HuH-7.5 (cell line): ENCODE measurements at places on chromosomes 6 and 20.

DNA sequence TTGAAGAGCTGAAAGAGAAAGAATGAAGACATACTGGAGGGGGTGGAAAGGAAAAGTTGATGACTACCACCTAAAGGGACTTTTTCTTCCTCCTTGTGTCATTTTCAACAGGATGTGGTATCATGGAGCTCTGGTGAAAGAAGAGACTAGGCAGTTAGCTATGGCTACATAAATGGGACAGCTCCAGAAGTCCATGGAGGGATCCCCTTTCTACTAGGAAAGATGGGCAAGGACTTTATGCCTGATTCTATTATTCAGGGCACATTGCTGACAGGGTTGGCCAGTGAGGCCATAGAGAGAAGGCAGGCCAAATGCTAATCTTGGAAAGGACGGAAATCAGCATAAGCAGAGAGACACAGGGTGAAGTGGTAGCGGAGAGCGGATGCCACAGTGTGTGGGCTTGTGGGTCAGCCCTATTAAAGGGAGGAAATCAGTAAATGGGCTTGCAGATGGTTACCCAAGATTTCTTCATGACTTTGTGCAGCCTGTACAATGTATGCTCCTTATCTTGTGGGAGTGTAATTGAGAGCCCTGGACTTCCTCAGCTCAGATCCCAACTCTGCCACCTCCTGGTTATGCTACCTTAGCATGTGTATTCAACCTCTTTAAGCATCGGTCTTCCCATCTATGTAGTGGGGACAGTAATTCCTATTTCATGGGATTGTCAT, 77.4 kb upstream of the TMEM170B start:
- no peak for DNase-seq

DNA sequence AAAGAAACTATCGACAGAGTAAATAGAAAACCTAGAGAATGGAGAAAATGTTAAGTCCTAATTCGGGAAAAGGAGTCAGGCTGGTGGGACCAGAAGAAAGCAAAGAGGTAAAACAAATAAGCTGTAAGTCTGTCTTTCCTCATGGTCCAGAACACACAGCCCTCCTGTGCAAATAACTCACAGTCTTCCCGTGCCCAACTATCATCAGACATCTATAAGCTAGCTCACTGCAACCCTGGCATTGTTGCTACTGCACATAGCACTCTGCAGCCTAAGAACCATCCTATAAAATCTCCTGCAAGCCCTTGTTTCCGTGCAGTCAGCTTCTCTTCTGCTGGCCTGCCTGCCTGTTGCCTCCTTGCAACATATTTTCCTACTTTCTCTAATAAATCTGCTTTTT, 17.4 kb downstream of the HLA-DRA start:
- DNase-seq, result no peak

GRCh38 chr20:34544109-34544796, 14.3 kb upstream of the MAP1LC3A start:
- DNase-seq, result no peak

DNA sequence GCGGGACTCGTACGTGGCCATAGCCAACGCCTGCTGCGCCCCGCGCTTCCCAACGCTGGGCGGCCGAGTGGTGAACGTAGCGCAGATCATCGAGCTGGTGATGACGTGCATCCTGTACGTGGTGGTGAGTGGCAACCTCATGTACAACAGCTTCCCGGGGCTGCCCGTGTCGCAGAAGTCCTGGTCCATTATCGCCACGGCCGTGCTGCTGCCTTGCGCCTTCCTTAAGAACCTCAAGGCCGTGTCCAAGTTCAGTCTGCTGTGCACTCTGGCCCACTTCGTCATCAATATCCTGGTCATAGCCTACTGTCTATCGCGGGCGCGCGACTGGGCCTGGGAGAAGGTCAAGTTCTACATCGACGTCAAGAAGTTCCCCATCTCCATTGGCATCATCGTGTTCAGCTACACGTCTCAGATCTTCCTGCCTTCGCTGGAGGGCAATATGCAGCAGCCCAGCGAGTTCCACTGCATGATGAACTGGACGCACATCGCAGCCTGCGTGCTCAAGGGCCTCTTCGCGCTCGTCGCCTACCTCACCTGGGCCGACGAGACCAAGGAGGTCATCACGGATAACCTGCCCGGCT, 3.4 kb downstream of the SLC32A1 start:
- DNase-seq, result no peak

DNA sequence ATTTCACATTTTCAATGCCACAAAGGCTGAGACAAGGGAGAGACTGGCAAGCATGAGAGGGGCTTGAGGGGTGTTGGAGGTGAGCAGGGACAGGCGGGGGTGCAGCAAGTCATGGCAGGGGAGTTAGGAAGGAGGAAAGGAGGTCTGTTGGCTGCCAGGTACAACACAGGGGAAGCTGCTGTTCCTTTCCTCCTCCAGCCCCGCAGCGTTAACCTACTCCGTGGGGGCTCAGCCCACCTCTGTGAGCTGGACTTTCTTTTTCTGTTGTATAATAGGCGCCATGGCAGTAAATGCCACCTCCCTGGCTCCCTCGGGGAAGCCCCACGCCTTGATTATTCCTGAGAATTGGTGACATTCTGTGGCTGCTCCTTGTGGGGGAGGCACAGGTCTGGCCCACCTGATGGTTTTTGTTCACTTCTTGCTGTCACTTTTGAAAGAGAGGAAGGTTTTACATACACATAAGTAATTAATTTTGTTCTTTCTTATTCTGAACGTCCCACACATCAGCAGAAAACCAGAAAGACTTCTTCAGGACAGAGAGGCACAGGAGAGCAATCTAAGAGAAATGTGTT, 293.2 kb downstream of the TSHZ2 start:
- DNase-seq, result no peak

DNA sequence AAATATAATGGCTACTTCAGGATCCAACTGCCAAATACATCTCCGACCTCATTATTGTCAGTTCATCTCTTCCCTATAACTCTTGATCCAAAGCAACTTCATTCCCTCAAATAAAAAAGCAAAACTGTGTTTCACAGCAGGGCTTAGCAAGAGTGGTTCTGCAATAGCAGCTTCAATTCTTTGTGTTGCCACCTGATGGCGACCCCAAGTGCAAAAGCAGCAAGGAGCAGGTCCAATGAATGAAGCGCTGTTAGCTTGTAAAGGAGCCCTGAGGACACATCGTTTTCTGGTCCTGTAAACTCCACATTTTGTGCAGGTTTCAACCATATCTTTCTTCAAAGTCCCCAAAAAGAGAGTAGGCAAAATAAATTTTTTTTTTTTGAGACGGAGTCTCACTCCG, 19.6 kb downstream of the RTN4IP1 start:
- peak; percentile 20 for DNase-seq

DNA sequence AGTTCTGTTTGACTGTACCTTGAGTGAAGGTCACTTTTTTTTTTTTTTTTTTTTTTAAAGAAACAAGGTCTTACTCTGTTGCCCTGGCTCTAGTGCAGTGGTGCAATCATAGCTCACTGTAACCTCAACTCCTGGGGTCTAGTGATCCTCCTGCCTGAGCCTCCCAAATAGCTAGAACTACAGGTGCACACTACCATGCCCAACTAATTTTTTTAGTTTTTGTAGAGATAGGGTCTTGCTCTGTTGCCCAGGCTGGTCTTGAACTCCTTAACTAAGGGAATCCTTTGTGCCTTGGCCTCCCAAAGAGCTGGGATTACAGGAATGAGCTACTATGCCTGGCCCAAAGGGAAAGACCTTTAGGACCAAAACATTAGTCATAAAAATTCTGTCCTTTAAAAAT, 413.7 kb downstream of the CDKAL1 start:
- DNase-seq, result no peak

DNA sequence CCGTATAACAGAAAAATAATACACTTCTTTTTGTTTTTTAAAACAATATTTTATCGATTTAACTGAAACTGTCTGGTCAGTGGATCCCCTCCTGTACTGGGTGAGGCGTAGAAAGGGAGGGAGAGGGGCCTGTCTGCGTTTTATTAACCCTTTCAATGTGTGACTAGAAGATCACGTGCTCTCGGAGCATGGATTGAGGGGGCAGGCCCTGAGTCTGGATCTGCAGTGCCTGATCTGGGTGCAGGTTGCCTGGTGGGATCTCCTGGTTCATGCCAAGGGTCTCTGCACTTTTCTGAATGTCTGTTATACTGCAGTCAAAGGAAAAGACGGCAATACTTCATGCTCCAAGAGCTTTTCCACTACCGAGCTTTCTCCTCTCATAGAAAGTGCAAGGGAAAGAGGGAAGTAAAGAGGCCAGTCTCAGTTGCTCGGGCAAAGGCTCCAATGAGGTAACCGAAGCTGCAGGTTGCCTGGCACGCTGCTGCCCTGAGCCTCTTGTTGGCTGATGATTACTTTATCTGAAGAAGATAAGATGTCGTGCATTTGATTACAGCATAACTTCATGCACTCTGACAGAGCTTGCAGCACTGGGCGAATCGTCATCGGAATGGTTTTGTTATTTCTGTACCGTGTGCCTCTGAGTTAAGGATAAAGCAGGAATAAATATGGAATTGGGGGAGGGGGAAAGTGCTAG, 167.5 kb upstream of the PMEPA1 start:
- DNase-seq, result no peak

DNA sequence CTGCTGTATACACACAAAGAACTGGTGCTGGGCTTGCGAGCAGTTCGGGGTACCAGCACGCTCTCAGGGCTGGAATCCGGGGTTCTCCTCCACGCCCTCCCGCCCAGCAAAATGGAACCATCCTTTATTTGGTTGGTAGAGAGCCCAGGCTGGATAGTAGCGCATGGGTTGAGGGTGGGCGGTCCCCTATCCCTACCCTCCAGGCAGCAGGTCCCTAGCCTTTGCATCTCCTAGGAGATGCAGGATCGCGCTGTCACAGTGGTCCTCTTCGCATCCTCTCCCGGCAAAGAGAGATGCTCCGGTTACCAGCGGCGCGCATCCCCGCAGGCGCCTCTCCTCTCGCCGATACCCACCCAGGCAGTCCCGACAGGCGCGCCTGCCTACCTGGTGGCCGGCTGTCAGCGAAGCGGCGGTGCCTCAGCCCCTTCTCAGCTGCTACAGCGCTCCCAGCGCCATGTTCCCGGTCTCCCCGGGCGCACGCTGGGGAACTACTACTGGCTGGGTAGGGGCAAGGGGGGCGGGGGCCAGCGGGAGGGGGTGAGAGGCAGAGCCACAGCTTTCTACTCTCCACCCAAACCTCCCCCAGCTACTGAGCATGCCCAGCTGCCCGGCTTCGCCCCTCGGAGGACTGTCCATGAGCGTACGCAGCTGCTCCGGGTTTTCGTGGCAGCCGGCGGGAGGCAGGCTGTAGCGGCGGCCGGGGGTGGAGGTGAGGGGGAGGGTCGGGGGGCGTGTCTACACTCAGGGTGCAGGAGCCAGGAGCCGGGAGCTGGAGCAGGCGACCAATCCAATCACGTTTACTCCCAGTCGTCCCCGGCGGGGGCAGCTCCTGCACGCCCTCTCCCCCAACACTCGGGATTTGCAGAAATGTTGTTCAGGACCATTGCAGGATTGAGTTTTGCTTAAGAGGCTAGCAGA, at the start of gene PAK5:
Gene PAK5 (minus strand): TSS at position 699 of the 918 bp plus-strand sequence. CDS start 194,748 bp downstream, outside the sequence.
- peak; percentile 75 for DNase-seq

DNA sequence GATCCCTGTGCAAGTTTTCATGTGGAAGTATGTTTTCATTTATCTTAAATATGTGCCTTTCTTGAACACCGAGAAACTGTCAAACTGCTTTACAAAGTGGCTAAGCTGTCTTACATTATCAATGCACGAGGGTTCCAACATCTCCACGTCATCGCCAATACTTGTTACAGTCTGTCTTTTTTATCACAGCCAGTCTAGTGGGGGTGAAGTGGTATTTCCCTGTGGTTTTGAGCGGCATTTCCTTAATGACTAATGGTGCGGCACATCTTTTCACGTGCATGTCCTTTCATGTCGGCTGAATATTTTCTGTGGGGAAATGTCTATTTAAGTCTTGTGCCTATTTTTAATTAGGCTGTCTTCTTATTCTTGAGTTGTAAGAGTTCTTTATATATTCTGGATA, 280.4 kb downstream of the FOXC1 start:
- DNase-seq, result no peak

DNA sequence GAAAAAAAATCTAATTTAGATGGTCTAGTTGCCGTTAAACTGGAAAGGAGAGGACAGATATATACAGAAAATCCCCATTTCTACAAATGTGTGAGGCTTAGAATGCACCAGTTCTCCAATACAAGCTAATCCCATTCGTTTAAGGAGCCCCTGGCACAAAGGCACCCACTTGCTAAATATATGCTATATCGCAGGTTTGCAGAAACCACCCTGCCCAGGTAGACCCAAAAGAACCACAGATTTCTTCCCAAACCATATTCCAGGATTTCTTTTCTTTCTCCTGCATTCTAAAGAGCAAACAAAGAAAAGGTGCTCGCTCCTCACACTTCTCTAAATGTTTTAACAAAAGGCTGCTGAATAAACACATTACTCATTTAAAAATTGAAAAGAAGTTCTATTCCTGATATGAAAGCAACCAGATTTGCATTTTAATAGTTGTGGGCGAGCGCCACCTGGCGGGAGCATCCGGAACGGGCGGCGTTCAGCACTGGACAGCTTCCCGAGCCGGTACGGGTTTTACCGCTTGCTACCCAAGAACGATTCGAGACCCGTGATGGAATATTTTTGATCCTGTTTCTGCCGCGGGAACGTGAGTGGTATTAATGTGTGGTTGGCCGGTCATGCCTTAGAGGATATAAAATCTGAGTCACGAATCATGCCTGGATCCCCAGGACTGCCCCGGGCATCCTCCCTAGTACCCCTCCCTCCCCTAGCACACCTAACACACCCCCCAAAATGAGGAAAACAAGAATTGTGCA, 2.1 kb downstream of the PTPRT start:
- DNase-seq, result peak; percentile 90

DNA sequence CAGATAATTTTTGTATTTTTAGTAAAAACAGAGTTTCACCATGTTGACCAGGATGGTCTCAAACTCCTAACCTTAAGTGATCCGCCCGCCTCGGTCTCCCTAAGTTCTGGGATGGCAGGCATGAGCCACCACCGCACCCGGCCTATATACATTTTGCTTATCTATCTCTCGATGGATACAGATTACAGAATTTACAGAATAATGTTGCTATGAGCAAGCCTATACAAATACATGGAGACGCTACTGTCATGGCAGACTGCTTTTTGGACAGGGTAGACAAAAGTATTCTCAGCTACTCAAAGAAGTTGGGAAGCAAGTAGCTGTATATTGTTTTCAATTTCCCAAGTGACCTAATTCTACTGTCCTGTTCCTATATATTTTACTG, 1.6 kb downstream of the HSPA1L start:
- no peak for DNase-seq

- DNase-seq, result no peak
Observed at GRCh38 chr6:113779656-113780055, 77.5 kb upstream of the MARCKS start.

DNA sequence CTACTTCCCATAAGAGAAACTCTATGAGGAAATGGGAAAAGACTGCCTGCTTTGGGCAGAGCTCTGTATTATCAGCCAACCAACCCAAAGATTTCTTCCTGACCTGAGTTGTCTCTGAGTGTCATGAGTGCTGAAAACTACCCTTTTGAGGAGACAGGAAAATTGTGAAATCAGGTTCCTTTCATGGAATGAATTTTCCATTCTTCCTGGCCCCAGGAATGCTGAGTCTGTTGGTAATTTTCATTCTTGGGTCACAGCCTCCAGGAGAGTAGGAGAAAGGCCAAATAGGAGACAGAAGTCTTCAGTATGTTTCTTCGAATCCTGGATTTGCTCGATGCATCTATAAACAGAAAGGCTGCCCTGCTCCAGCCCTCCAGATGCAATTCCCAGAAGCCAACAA, 53.6 kb downstream of the SCML4 start:
- DNase-seq, result no peak
